Activated CD8-positive, alpha-beta memory T cell treated with anti-CD3 and anti-CD28 coated beads for 24 hours (primary cell): ENCODE measurements at places on chromosomes 12 and 14.

DNA sequence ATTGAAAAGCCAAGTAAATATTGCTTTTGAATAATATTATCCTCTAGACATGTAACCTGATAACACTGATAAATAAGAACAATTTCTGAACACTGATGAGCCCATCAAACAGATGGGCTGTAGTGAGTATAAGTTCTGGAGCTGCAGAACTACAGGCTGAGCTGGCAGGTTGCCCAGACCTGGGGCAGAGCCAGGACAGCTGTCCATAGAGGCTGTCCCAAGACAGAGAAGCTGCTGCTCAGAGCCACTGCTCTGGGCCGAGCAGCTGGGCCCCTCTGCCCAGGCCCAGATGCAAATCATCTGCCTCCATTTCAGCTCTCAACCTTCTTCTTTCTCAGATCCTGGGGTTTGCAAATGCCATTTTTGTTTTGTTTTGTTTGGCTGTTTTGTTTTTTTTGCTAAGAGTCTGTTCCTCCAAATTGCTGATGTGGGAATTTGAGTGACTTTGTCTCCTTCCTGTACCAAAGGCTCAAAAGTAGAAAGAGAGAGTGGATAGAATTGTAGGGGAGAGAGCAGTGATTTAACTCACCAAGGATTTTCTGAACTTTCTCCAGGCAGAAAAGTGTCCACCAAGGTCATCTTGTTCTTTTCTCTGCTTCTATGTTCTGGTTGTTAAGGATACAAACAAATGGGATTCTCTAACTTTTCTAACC is 4.0 kb upstream of the TESPA1 start:
- DNase-seq = no peak

DNA sequence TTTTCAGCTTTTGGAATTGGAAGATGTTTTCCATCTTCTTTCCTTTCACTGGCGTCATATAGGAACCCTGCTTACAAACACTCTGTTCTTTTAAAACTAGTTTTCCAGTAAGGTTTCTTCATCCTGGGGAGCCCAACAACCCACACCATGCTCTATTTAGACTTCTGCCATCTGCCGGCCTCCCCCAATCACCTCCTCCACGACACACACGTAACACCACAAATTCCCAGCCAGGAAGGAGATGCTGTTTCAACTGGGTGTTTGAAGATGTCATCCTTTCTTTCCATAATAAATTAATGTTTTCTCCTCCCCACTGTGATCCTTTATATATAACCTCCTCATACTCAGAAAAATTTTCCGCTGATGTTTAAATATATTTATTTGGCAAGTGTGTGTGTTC is 231.4 kb upstream of the DDHD1 start:
- DNase-seq = no peak

DNA sequence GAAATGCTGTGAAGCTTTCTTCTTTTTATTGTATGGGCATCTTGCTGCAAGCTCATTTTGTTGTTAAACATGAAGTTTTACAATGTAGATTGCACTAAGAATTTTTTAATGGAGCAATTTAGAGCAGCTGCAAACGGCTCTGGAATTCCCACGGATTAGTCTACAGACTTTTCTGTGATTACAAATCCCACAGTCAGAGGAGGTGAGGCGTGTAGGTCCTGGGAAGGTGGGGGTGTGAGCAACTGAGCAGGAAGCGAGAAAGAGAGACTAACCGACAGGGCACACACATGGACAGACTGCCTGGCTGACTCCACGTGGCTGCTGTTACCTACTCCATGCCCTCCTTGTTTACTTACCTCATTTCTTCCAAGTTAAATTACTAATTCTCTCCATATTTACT is 348.5 kb downstream of the NPAS3 start:
- no peak for DNase-seq

- DNase-seq = no peak
Observed at GRCh38 chr12:24473097-24473496, 475.8 kb downstream of the BCAT1 start.

DNA sequence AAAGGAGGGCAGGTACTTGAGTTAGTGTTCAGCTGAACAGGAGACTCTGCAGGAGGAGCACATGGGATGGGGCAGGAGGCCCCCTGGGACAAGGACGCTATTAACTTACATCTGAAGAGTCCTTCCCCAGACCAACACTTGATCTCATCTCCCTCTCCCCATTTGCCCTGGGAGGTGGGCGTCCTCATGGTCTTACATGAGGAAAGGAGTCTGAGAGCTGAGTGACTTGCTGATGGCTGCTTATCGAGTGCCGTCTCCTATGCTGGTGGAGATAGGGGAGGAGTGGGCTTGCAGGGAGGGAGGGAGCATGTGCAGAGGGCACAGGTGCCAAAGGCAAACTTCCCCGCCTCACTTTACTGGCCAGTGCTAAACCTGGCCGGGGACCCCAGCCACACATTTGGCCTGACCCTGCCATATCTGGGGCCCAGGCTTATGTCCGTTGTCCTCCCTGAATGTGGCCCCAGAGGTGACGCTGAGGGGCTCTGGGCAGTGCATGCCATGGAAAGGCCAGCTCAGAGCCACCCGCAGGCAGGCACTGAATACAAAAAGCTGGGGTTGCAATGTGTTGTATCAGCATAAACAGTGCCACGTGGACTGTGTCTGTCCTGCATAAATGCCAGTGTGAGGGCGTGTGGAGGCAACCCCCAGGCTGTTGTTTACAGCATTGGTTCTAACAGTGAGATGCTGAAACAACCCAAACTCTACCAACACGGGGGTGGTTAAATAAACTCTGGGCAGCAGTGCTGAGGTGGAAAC is 29.4 kb downstream of the FAIM2 start:
- no peak for DNase-seq

DNA sequence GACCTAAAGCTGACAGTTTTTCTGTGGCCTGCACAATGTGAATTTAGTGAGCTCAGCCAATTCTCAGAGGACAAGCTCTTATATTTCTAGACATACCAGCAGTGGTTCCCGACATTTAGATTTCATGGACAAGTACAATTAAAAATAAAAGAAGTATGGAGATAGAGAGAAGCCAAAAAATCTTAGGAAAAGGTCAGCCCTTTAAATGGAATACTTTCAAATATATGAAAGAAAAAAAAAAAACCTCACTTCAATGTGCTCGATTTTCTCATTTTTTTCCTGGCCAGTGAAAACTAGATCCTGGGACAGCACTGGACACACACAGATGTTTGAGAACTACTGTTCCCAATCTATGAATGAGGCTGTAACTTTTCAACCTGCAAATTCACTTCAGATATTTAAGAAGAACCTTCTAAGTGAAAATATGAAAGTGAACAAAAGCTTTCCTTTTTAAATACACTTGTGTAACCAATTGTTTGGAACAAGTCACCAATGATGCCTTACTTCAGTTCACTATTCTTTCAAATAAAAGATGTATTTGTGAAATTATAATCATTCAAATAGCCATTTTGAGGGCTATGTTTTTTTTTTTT is 109.4 kb downstream of the SLC38A1 start:
- no peak for DNase-seq

DNA sequence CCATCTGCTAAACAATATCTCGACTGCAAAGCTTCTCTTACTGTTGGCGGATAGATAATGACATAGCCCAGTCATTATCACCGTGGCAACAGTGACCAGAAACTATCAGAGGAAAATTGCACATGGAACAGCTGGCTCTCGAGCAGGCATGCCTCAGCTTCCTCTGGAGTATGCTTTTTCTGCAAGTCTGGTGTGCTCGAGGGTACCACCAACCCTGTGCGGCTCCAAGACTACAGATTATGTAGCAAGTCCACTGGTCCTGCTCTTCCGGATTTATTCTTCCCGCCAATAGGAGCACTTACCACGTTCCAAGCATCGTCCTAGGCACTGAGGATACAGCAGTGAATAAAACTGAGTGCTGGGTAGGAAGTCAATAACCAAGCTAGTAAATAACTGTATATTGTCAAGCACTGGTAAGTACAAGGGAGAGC is 1.4 kb upstream of the GLRX5 start:
- peak; percentile 61 for DNase-seq

DNA sequence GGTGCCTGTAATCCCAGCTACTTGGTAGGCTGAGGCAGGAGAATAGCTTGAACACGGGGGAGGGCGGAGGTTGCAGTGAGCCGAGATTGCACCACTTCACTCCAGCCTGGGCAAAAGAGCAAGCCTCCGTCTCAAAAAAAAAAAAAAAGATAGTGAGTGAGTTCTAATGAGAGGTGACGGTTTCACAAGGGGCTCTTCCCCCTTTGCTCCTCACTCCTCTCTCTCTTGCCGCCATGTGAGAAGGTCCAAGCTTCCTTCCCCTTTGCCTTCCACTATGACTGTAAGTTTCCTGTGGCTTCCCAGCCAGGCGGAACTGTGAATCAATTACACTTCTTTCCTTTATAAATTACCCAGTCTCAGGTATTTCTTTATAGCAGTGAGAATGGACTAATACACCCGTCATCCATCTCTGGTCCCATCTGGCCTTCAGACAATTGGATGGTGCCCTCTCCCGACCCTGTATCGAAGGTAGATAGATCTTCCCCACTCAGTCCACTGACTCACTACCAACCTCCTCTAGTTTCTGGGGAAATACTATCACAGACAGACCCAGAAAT is 27.0 kb upstream of the RCOR1 start:
- DNase-seq = no peak

DNA sequence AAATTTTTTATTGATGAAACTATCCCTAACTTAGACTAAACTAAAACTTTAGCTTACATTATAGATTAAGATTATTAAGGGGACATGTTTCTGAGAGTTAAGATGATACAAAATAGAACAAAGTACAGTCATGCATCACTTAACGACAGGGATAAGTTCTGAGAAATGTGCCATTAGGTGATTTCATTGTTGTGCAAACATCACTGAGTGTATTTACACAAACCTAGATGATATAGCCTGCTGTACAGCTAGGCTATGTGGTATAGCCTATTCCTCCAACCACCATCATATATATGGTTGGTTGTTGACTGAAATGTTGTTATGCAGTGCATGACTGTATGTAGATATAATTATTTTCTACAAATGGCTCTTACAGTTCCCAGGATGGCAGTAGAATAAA is 46.5 kb downstream of the ATP6V1D start:
- no peak for DNase-seq

DNA sequence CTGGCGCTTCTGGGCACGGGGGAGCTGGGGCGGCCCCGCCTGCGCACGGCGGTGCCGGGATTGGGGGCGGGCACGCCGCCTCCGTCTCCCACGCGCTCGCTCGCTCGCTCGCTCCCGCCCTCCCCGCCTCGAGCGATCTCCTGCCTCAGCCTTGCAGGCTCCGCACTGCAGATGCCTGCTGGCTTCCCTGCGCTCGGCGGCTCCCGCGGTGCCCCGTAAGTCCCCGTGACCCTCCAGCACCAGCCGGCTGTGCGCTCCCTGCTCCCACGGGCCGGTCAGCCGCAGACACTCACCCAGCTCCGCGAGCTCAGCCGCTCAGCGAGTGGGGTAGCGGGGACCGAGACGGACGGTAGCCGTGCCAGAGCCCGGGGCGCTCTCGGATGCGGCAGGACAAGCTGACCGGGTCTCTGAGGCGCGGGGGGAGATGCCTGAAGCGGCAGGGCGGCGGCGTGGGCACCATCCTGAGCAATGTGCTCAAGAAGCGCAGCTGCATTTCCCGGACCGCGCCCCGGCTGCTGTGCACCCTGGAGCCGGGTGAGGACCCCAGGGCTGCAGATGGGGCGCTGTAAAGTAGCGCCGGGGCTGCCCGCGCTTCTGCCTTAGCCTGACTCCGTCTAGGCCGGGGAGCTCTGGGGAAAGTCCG is at the start of gene TBC1D30:
TBC1D30 (plus strand) TSS at position 148 of the 643 bp plus-strand sequence; CDS start at position 381, 233 bp downstream.
- peak; percentile 68 for DNase-seq

- DNase-seq = no peak
Observed at GRCh38 chr14:54309615-54310014, 87.2 kb upstream of the CDKN3 start.
